Epithelial cell of proximal tubule (primary cell): ENCODE measurements at places on chromosomes 11 and 22. TPM values are rescaled to one million over a fixed set of nuclear protein-coding genes. Genes with fewer than 3 reads are reported as not detected.

GRCh38 chr22:50338860-50339462, 4.2 kb upstream of the PPP6R2 start:
- no peak for DNase-seq

- DNase-seq, result peak; percentile 47
Measured at GRCh38 chr22:24727218-24727851, 47.2 kb downstream of the PIWIL3 start.

DNA sequence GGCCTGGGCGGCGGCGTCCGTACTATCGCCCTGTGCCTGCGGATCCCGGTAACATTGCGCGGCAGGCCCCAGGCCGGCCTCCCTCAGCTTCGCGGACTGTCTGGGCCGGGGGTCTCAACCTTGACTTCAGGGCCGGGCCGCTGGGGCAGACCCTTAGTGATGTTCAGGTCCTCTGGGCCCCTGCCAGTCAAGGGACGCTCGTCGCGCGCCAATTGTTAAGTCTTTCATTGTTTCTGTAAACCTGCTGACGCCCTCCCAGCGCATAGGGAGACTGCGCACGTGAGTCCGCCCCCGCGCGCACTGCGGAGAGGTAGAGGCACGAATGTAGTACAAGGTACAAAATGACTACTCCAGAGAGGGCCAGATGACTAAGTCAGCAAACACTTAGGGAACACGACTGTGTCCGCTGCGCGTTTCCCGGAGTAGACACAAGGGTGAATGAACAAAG, 451 bp upstream of the HDHD5 start:
- peak; percentile 50 for DNase-seq

DNA sequence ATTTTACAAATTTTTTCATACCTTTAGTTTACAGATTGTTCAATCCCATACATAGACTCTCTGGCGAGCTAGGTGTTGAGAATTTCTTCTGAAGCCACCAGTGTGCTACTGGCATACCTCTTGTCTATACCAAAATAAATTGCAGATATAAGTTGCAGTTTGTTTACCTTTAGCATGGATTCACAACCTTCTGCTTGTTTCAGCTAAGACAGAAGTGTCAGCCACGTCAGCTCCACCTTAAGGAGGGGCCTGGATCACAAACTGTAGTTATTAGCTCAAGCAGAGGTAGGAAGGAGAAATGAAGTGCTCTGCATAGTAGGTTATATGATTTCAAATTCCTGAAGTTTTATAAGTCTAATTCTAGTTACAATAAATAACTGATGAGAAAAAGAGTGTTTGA, at the start of gene NXPE4:
Gene NXPE4, minus strand, starts transcription at position 216 of the 400 bp plus-strand sequence. CDS start 1,027 bp downstream, outside the sequence.
- no peak for DNase-seq

DNA sequence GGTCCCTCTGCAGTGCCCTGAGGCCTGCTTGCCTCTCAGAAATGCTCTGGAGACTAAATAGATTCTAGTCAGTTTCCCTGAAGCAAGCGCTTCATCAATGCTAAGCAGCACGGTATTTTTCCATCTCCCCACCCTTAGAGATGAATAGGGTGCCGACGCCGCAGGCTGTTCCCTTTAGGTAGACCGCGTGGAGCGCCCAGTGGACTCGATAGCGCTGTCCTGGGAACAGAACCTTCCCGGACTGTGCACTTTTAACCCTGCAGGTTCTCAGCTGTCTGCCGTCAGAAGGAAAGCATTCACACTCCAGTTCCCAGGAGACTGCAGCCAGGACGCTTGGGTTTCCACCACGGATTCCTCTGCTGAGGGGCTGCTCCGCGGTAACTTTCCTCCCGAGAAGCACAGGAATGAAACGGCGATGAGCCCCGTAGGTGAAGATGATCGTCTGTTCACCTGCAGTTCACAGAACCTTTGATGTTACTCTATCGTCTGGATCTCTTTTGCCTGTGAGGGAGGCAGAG, 9.1 kb upstream of the KCNJ1 start:
- no peak for DNase-seq

GRCh38 chr11:118909619-118910308, 16.0 kb downstream of the BCL9L start:
- no peak for DNase-seq

DNA sequence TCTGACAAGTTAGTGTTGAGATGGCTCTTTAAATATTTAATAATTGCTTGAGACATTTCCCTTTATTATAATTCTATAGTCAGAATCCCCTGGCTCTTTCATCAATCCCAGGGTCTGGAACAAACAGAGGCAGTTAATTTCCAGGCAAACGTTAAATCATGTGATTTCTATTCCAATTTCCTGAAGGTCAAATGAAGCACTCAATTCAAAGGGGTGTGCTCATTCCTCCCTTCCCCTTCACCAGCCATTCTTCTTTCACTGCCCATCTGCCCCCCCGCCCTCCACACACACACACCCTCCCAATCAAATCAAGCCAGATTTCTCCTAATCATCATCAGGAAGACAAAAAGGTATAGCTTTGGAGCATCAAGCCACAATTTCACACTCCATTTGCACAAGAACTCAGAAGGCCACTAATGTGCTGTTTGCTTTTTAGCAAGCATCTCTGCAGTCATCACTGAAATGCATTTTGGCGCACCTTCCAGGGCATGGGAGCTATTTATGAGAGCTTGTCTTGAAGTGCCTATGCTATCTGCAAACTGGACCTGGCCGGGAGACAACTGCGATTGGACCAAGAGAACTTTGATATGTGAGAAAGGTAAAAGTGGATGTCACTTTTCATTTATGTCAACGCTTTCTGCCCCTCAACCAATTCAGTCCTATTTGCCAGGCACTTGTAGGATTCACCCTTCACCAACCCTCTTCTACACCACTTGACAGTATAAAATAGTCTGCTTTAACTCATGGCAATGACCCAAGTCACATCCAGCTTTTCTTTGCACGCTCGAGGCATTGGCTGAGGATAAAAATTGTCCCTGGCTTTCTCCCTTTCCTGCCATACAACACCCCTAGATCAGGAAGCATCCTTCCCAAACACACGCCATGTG, 315.1 kb upstream of the API5 start:
- DNase-seq, result no peak

DNA sequence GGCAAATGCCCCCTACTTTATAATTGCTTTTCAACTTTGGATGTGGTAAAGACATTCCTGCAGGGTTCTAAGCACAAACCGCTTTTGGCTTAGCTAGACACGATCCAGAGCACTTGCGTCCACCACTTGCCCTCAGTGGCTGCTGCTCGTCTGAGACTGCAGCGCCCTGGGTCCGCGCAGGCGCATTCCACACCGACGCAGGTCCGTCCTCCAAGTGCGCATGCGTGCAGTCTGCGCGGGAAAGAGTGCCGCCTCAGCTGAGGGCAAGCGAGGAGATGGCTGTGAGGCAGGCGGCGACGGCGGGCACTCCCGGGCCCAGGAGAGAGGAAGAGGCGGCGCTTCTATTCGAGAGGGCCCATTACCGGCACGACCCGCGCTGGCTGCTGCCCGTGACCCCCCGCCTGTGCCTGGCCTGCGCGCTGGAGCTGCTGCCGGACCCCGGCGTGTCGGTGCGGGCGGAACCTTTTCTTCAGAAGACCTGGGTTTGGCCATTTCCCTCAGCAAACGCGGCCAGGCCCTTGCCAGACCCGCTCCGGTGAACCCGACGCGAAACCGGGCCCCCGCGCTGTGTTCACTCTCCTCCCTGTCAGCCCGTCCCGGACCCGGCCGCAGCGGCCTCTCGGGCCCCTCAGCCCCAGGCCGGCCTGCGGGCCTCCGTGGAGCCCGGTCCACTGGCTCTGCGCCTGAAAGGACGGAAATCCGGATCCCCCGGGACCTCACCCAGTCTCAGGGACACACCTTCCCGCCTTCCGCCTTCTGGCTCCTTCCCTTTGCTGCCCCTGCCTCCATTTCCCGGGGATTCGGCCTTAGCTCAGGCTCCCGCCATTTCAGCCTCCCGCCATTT, at the start of gene MEI1:
Gene MEI1, plus strand, starts transcription at position 240 of the 844 bp plus-strand sequence. Its CDS starts 36 bp downstream, at position 276.
- no peak for DNase-seq

DNA sequence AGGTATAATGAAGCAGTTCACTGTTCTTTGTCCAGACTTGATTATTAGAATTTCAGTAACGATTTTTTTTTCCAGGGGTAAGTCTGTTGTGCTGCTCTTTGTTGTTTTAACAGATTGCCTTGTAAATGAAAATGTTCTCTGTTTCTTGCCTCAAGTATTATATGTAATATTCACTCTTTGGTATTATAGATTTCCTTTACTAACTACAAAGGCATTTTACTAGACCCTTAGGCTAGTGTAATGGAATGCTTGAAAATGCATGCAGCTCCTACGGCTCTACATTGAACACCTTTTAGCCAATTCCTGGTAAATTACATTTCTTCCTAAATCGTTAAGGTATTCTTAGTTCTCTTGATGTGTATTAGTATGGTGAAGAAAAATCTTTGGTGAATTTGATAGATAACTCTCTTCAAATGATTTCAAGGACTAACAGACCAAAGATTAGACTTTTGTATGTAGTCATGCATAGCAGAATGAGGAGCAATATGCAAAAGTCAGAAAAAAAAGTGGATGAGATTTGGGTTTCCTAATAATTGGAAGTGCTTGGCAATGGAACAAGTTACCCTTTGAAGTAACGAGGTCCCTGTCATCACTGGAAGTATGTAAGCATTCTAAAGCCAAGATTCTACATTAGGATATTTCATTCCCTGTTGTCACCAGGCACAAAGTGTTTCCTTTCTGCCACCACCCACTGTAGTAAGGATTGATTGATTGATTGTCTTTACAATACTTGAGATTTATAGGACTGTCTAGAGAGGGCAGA, 113.1 kb downstream of the DBX1 start:
- DNase-seq, result no peak

- no peak for DNase-seq
Measured at GRCh38 chr11:109522116-109522755, 100.2 kb downstream of the C11orf87 start.

DNA sequence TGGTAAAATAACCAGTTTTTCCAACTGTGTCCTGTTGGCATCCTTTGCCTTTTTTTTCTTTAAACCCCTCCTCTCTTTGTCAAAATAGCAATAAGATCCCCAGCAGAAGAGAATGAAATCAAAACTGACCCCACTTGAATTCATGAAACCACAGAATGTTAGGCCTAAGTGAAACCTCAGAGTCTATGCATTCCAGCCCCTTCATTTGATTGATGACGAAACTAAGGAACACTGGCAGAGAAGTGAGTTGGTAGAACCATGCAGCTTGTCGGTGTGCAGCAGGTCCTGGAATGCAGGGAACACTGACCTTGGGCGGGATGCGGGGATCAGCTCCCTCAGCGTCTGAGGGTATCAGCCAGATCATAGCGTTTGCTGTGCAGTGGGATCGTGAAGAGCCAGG, 57.5 kb downstream of the GRK3 start:
- DNase-seq, result no peak

DNA sequence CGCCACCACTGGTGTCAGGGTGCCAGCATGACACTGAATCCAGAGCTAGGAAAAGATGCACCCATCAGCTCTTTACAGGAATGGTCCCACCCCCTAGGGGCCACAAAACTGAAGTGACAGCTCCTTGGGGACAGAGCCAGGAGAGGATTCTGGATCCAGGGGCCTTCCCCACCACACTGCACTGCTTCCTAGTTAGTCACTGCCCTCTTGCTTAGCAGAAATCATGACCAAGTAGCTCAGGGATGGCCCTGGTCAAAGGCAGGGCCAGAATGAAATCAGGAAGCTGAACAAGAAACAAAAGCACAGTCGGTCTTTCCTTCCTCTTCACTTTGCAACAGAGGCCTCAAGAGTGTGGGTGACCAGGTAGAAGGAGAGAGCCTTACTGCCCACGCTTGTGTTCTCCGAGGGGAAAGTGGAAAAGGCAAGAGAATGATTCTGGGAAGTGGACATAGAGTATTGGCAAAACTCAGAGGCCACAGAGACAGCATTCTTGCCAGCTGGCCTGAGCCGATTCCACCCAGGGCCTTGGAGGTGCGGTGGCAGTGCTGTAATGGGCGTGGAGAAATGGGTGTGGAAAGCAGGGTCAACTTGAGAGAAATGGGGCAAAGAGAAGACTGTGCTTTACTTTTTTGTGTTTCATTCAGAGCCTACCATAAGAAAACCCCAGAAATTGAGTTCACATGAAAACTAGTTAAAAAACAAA, 39.8 kb downstream of the KCNJ1 start:
- DNase-seq, result no peak

DNA sequence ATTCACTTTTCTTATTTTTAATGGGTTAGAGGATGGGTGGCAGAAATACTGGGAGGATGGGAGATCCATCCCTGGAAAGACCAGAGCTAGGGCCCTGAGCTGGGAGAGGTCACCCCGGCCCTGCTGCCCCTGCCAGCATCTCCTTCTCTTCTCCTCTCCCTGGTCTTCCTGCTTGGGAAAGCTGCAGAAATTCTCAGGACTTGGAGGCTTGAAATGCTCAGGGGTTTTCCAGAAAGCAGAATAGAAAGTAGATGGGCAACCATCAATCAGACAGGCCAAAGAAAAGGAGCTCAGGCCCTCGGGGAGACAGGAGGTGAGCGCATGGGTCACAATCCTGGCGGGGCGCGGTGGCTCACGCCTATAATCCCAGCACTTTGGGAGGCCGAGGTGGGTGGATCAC, 1.5 kb downstream of the APOBEC3H start:
- no peak for DNase-seq

DNA sequence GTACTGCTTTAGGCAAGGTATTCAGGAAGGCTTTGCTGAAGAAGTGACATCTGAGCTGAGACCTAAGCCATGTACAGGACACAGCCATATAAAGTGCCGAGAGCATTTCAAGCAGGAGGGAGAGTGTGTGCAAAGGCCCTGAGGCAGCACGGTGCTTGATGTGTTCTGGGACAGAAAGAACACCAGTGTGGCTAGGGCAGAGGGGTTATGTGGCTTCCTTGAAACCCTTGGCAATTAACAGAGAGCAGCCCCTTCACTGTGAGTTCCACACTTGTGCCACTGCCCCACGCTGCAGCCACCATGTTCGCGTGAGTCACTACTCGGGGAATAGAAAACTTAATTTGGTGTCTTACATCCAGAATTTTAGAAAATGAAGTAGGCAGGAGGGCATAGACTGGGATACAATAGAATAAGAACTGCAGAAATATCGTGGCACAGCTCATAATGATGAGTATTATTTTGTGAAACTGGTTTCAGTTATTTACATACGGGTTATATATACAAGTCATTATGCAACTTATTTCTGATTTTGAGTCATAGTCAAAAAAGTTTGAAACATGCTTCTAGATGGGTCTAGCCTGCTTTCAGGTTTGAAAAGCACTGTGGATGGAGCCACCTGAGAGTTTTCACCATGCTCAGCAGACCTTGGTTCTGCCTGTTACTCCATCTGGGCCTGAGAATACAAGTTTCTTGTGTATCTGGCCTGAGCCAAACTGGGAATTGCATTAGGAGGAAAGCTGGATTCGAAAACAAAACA, 11.8 kb downstream of the IL10RA start:
- no peak for DNase-seq

GRCh38 chr11:124738713-124739478, 846 bp upstream of the NRGN start:
- DNase-seq, result no peak

Gene OR8J1
- not detected in 2 replicates for total RNA-seq

Gene TEX12
- not detected in 2 replicates for total RNA-seq

Gene PLEKHB1
- 2.5 and 4.6 TPM in 2 replicates for total RNA-seq

Gene NCAM1
- 2.2 and 3.1 TPM in 2 replicates for total RNA-seq

Gene TRPM5
- total RNA-seq, result not detected in 2 replicates
